ENCODE measurements at places on chromosomes 11 and 22.

DNA sequence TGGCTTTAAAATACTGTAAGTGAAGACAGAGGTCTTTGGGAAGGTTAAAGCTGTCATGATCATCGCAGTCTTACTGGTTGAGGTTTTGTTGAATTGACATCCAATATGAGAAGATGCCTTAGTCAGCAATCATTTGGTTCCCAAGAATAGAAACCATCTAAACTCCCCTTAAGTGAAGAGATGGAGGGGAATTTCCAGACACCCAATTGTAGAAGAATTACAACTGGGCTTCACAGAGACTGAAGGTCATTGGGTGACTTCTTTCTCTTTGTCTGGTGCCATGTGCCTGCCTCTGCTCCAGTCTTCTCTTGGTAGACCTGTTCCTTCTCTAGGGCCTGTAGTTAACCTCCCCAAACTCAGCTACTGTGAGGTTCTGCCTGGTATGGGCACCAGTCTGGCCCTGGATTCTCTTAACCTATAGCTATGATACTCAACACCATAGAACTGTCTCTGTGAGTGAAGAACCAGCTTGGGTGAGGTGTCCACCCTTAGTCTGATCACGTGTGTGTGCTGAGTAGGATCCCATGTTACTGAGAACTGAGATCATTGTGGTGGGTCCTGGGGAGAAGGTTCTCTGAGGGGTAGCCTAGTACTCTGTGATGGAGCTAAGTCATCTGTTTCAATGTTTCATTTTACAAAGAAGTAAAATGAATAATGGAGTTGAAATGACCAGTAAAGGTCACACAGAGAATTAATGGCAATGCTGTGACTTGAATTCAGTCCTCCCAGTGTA is 182.5 kb downstream of the CSNK2A3 start:
- DNase-seq = no peak

- DNase-seq = no peak
These were observed 20.8 kb upstream of the JAM3 start for GRCh38 chr11:134048028-134048427.

- no peak for DNase-seq
These were observed 107.4 kb downstream of the SERGEF start for GRCh38 chr11:17905477-17905876.

GRCh38 chr11:9974375-9974774 is 310.5 kb downstream of the SWAP70 start:
- DNase-seq = no peak

DNA sequence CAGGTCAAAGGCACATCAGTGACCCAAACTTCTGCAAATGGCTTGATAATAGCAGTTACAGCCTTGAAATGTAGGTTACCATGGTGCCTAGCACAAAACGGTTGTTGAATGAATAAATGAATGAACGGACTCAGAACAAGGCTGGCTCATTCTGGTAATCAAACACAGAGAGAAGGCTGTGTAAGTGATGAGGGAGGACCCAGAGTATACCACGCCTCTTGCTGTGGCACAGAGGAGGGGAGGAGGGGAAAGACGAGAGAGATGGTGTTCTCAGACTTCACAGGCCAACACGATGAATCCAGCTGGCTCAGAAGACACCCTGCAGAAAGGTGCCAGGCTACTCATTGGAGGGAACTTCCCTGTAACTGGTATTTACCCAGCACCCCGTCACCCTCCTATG is 38.3 kb downstream of the PC start:
- no peak for DNase-seq

DNA sequence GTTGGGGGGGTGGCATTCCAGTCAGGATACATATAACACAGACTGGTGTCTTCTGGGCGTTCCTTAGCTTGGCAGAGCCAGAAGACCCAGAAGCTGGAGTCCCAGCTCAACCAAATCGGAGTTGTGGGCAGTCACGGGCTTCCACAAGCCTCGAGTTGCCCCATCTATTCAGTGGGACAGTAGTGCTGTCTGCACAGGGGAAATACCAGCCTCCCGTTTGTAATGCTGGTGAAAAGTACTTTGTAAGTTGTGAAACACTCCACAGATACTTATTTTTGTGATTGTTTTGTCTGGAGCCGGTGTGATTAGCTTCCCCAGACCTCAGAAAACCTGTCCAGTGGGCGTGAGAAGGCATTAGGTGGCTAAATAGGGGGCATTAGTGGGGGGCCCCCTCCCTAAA is 13.6 kb downstream of the DGKZ start:
- no peak for DNase-seq

GRCh38 chr11:112859787-112860186 is 101.4 kb upstream of the NCAM1 start:
- no peak for DNase-seq

GRCh38 chr22:33579448-33580093 is 340.7 kb downstream of the LARGE1 start:
- peak; percentile 7 for DNase-seq

DNA sequence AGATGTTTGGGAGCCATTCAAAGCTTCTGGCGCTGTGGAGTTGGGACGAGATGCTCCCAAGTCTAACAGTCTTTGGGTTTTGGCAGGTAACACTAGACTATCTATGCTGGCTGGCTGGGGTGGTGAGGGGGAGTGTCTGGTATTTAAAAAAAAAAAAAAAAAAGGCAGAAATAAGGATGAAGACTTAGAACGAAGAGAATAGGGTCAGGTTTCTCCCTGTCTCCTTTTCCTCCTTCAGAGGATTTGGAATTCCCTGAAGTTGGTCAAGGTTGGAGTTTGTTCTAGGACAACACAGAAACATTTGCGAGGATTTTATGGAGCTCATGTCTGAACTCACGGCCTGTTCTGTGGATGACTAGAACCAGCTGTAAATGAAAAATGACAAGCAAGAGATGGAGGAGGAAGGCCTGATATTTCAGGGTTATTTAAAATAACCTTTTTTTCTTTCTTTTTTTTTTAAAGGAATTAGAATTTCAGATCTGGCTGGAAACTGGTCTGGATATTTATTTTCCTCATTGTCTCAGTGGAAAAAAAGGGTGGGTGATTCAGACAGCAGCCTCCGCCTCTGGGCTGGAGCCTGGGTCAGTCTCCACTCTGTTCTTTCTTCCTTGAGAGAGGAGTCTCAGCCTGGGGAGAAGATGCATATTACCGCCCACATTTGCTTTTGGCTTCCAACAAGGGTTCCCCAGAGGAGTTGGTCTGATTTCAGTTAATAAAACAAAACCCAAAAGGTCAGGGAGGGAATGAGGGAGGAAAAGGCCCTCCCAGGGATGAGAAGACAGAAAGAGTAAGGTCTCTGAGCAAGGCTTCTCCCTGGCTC is 80.1 kb downstream of the USP35 start:
- DNase-seq = no peak

DNA sequence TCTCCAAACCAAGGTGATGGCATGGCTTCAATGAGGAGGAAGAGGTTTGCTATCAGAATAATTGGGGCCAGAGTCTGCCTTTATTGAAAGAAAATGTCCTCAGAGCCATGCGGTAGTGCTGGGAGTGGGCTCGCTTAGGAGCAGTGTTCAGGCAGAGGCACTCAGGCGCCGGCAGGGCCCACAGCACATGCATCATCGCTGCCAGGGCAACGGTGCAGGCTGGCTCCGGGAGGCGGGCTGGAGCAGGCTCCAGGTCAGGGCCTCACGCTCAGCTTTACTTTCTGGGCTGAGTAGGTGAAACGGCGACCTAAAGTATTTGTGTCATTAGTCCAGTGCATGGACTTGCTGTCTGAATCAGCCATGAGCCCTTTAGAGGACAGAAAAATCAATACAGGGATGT is 169.9 kb upstream of the CCDC90B start:
- DNase-seq = no peak

DNA sequence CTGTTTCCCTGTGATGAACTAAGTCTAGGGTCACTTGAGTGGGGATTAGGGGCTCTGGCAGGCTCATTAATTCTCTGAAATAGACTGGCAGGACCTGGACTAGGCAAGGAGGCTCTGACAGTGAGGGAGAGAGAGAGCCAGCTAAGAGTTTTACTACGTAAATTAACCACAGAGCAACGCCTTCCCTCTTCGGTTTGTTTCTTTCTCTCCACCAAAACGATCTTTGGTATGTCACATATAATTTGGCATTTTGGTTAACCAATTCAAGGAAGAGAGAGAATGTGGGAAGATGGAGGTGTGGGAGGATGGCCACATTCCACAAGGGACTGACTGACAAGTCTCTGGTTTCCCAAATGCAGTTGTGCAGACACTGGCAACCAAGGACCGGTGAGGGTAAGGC is 27.9 kb downstream of the ATG16L2 start:
- no peak for DNase-seq

- no peak for DNase-seq
These were observed 69.8 kb upstream of the NNMT start for GRCh38 chr11:114226356-114226755.

GRCh38 chr22:20741008-20741633 is 32.8 kb upstream of the SERPIND1 start:
- no peak for DNase-seq

DNA sequence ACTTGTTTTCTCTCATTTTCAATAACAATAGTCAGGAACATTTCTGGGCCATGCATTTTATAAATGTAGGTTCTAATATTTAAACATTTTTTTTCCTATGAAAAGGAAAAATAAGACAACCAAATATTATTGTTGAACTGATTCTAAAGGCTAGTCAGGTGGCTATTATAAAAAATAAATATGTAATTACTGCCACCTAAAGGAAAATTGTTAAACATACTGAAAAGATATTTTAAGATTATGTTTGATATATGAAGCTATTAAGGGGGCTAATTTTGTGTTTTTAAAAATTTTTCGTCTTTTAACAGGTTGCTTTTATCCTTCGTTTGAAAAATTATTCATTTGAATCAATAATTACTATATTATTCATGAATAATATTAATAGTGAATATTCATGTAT is 62.2 kb upstream of the FDX1 start:
- no peak for DNase-seq

GRCh38 chr22:44549701-44550100 is 51.7 kb upstream of the RTL6 start:
- no peak for DNase-seq

DNA sequence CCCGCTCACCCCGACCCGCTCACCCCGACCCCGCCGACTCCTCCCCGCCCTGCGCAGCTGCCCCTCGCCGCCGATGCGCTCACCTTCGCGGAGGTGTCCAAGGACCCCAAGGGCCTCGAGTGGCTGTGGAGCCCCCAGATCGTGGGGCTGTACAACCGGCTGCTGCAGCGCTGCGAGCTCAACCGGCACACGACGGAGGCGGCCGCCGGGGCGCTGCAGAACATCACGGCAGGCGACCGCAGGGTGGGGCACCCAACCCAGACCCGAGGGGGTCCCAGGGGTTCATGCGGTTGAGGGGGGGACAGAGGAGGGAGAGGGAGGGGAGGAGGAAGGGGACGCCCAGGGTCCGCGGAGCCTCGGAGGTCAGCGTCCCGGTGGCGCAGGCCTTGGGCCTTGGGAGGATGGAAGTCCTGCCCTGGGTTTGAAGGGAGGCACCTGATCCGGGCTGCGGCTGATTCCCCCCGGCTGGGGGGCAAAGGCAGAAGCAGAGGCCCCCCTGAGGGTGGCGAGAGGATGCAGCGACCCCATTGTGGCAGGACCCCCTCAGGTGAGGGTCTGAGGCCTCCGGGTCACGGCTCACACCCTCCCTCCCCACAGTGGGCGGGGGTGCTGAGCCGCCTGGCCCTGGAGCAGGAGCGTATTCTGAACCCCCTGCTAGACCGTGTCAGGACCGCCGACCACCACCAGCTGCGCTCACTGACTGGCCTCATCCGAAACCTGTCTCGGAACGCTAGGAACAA is 9.2 kb downstream of the PKP3 start:
- DNase-seq = no peak

DNA sequence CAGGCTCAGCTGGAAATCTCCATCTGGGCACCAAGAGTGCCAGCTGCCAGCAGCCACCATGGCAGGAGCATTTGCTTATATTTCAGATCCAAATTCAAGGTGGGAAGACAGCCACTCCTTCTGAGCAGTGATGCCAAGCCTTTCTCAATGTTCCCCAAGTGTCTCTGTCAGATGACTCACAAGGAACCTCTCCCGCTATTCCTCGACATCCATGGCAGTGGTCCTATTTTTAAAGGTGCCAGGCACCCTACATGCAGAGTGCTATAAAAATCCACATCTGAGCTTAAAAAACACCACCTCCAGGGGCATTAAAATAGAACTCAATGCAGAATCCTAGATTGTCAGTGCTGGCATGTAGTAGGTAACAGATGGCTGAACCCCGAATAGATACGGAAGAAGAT is 112.1 kb downstream of the SLC1A2 start:
- no peak for DNase-seq

DNA sequence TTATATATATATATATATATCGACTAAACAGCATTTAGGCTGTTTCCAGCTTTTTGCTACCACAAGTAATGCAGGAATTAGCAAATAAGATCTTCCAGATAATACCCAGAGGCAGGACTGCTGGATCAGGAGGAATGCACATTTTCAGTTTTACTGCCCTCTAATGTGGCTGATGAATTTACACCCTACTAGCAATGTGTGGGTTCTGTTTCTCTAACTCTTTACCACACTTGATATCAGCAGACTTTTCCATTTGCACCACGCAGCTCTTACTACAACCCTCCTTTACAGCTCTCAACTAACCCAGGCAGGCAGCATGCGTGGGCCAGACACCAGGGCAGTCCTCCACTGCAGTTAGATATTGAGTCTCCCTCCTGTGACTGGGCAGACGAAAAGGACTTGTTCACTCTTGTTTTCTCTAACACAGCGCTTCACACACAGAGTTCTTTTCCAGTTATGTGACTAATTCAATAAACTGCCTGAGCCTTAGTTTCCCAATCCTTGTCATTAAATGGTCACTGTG is 67.7 kb downstream of the IGLL5 start:
- no peak for DNase-seq

- no peak for DNase-seq
These were observed 167.4 kb upstream of the NTM start for GRCh38 chr11:131203040-131203439.

Data from activated CD8-positive, alpha-beta memory T cell treated with anti-CD3 and anti-CD28 coated beads for 4 hours (primary cell).